ENCODE measurements at places on chromosomes 7 and 10.

DNA sequence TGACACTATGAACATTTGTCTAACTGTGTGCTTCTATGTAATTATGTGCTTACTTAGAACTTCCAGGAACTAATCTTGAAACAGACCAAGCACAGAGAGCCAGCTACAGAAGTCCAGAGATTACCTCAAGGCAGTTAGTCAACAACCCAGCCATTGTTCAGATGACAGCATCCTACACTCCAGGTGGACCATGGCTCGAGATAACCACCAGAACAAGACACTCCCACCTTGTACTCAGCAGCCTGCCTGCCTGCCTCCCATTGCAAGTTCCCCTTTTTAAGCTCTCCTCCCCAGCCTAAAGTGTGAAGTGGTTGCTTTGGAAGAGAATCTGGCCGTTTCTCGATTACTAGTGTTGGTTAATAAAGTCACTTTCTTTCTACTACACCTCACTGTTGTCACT lies 1080.6 kb upstream of the LRRN3 start:
- no peak for DNase-seq

DNA sequence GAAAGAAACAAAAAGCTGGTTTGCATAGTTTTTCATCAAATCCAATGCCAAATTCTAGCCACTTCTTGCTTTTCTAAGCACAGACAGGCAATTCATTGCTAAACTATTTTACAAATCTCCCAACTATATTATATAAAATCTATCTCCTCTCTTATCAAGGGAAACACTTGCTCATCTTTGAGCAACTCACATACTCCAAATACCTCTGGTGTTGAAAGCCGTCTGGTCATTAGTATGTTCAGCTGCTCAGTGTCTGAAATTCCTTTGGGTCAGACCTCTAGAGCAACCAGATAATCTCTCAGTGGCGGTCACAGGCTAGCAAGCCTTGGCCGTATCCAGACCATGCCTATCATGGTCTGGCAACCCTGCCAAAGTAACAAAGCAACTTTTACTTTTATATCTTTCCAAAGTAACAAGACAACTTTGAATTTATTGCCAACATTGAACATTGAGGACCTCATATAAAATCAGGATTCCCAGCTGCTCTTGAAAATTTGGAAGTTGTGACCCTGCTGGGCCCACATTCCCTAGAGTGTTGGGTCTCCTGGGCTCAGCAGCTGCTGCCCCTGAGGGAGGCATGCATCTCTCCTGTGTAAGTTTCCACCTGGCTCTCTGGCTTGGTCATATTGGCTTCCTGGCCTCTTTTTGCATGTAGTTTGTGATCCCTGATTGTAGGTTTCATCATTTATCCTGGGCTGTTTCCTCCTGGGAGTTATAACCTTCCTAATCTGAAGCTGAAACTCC lies 56.8 kb upstream of the LANCL2 start:
- no peak for DNase-seq

DNA sequence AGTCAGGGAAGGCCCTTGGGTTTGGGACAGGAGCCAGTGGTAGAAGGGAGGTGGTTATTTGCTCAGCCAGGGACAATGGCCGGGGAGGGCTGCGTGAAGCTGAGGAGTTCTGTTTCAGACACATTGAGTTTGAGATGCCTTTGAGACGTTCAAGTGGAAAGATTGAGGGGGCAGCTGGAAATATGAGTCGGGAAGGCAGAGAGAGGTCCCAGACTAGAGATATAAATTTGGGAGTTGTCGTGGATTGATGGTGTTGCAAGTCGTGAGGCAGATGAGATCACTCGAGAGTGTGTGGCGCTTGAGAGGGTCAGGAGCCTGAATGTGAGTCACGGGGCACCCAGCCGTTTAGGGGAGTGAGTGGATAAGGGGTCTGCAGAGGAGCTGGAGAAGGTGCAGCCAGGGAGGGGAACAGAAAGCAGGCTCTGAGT lies 73.3 kb downstream of the ZMIZ1 start:
- DNase-seq: no peak

- no peak for DNase-seq
Measured at GRCh38 chr10:101415884-101416283, 61.9 kb downstream of the BTRC start.

- no peak for DNase-seq
Measured at GRCh38 chr7:107860279-107860961, 30.6 kb upstream of the DLD start.

DNA sequence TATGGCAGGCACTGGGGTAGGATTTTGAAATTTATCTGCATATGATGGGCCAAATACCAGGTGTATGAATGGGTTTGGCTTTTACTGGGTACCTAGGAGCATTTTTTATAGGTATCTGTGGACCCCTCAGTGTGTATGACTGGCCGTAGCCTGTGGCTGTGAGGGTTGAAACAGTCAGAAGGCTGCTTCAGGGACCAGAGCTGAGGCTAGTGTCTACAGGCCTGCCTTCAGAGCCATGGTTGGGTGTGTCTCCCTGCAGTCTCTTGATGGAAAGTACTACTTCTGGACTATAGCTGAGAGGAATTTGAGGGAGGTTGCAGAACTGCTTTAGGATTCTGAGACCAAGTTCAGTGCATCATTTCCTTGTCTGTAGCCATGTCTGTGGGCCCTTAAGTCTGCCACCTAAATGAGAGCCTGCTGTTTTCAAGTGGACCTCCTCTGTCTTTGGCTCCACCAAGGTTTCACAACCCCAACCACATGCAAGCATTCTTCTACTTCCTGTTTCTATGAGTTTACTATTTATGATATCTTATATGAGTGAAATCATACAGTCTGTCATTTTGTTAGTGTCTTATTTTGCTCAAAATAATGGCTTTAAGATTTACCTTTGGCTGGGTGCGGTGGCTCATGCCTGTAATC lies 19.9 kb upstream of the ZNF138 start:
- DNase-seq: no peak

- no peak for DNase-seq
Measured at GRCh38 chr7:19851504-19851903, 78.1 kb upstream of the TMEM196 start.

DNA sequence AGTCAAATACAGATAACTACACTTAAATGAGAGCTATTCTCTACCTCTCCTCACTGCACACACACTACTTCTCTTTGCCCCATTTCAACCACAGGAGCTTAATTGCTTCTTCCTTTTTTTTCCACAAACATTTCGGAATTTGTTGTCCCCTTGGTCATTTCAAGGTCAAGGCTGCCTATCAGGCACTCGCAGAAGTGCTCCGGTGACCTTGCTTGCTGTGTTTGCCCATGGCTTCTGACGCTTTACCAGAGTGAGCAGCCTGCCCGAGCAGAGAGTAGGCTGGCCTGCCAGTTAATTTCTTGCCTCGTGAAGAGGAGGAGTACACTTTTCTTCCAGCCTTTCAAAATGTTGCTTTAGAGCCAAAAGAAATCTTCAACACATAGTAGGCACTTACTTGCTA lies 297.1 kb upstream of the LRGUK start:
- no peak for DNase-seq

DNA sequence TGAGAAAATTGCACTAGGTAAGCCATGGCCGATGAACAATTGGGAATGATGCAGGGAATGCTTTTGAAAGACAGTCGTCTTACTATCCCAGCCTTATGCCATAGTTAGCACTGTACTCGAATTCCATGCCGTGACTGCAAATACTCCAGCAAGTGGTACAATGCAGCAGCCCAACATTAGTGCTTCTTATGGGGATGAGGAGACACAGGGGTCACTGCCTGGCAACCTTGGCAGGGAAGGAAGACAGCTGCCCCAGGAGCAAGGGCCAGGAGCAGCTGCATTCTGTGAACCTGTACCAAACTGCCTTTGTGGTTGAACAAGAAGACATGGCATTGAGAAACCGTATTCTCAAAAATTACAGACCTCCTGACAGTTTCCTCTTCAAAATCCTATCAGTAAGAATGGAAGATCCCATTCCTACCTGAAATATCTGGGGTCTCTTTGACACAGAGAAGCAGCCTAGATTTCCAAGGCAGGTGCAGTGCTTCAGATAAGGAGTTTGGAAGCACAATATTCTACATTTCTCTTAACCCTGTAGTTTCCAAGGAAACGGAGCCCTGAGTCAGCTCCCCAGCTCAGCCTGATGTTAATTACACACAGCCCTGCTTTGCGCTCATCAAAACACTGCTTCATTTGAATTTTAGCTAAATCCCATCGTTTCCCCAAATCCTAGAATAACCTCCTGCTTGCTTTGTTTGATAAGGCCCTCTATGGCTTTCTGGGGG lies 49.0 kb upstream of the FRMD4A start:
- DNase-seq: no peak

GRCh38 chr10:24958721-24959381 lies 6.4 kb upstream of the PRTFDC1 start:
- DNase-seq: no peak

DNA sequence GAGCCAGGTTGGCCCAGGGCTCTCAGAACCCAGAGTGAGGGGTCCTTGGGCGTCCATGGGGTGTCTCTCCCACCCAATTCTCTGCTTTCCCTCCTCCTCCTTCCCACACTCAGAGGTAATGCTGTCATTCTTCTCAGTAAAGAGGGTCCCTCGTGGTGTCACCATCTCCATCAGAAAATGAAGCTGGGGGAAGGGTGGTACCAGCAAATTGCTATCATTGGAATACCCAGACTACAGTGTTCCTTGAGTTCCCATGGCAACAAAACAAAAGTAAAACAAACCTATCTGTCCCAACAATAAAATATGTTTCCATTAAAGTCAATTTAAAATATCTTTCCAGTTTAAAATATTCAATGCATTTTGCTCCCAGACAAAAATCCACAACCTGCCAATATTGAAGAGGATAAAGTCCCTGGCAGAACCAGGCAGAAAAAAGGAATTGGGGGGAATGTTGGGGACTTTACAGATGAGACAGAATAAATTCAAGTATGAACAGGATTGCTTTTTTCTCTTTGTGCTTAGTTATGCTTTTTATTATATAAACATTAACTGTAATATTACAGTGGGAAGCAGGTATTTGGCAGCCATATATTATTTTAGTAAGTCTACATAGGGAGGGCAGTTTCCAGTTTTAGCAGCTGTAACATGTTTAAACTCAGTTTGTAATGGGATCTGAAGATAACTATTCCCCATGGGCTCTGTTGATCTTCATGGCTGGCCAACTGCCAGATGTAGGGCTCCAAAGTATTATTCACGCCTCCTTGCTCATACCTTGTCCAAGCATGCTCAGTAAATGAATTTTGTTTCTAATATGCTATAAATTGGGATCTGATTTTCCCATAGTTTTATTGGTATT lies 182.1 kb downstream of the ARID5B start:
- no peak for DNase-seq

DNA sequence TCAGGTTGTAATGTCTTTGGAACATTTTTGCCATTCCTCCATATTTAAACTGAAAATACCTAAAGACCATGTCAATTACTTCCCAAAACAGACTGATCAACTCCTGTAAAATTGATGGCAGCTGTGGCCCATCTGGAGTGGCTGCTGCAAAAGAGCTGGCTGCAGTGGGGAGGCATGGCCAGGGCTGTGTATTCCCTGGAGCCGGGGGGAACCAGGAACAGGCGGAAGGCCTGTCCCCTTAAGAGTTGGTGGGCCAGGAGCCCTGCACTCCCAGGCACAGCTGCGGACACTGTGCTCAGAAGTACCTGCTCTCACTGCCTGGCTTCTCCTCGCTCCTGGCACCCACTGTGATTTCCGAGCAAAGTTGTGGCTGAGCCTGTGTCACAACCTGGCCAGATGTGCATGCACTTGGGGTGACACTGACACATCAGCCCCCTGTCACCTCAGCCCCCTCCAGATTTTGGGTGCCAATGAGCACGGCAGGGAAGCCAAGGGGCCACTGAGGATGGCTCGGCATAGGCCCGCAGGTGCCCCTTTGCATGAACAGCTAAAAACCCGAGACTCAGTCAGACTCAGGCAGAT lies 116.1 kb downstream of the DGKB start:
- no peak for DNase-seq

- no peak for DNase-seq
Measured at GRCh38 chr7:5997210-5997808, 11.5 kb downstream of the PMS2 start.

DNA sequence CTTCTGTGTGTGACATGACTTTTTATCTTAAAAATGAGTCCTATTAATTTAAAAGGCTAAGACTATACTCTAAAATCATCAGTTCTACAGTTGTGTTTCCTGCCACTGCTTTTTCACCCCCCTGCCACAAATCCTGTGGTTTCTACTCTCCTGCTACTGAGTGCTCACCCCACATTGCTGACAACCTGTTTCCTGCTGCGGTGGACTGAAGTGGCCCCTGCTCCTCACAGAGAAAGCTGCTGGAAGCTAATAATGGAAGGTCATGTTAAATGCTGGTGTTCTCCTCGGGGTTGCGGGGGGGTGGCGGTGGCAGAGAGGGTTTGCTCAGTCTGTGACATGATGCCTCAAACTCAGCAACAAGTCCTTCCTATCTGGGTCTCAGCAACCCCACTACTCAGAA lies 113.2 kb upstream of the INHBA start:
- DNase-seq: no peak

- no peak for DNase-seq
Measured at GRCh38 chr10:111887266-111887665, 296.3 kb downstream of the GPAM start.

DNA sequence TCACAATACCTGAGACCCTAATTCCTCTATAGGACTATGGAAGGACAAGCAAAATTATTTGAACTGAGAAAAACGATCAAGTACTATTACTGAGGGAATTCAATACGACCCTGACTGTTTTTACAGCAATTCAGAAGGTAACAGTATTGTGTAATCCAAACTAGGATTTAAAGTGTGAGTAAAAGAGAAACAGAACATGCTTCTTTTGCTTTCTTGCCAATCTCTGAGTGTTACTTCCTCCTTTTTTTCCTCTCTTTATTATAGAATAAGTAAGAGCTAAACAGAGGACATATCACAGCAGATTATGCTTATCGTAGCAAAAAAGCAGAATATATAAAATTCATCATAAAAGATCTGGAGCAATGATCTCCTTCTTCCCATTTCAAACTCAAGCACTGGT lies 292.1 kb downstream of the THSD7A start:
- DNase-seq: no peak

DNA sequence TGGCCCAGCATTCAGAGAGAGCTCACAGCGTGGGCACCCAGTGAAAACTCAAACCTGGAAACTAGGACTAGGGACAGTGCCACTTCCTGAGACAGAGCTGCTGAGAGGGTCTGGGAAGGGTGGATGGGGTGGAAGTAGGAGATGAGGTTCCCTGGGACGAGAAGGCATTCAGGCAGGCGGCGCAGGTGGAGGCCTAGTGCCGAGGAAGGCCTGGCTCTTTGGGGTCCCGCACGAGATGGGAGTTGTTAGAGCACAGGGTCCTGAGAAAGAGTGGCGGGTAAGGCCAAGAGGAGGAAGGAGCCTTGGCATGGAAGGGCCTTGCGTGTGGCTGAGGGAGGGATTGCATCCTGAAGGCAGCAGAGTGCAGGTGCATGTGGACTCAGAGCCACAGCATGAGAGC lies 129.8 kb upstream of the SH2B2 start:
- DNase-seq: no peak
